Activated gamma-delta T cell treated with anti-CD3 and anti-CD28 coated beads, Interleukin-2, amount 50 U/mL, for 16 hours (primary cell): ENCODE measurements at places on chromosomes 4 and X.

DNA sequence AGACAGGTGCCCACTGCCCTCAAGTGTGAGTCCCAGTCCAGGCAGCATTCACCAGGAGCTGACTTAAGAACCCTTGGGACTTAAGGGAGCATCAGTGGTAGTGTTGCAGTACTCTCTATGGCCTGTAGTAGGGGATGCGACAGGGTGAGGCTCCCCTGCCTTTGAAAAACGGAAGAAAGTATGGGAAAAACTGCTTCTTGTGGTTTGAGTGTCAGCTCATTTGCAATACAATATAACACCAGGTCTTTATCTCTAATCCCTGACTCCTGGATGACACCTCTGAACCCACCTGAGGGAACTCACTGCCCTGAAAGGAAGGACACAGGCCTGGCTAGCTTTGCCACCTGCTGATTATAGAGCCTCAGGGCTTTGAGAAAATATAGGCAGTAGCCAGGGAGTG is 176.0 kb downstream of the SMARCA1 start:
- DNase-seq: no peak

DNA sequence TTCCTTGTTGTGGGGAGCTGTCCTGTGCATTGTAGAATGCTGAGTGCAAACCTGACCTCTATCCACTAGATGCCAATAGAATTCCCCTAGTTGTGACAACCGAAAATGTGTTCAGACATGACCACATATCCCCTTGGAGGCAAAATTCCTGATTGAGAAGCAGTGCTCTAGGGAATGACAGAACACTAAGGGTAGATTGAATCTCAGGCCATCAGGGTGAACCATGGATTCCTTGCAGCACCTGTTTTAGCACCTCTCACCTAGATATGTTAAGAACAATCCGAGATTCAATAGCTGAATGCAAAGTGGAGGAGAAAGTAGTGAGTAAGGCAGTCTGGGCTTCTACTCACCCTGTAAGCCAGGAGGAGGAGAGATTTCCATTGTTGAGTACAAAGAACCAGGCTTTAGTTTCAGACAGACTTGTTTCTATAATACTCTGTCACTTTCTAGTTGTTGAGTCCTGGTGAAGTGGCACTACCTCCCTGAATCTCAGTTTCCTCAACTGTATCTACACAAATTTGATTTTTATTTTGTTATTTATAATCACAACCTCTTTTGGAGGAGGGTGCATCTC is 111.0 kb upstream of the RAP2C start:
- DNase-seq: no peak

- no peak for DNase-seq
These were observed 561 bp downstream of the IRAK1 start for GRCh38 chrX:154019061-154019621.

GRCh38 chr4:22514001-22514400 is 1.9 kb downstream of the ADGRA3 start:
- DNase-seq: no peak

DNA sequence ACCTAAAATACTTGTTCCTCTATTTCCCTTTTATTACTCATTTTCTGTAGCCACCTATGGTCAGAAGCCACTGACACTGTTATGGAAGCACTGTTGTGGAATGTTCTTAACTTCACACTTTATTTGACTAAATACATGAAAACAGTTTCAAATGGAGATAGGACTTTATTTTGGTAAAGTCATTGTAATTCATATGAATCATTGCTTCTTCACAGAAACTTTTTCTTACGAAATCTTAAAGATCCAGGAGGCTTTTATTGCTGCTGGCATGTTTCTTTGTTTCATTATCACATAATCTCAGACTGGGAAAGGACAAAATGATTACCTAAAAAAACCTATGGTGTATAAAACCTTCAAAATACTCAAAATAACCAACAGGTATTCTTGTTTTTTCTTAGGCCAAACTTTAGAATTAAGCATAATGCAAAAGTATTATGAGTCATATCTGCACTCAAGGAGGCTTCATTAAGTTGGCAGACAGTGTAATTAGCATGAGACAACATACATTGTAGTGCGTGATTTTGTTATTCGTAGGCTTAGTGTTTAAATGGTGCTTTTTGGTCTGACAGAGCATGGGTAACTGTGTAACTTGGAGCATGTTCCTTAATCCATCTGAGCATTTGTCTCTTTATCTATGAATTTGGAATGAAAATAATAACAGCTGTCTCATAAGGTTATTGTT is 58.0 kb downstream of the SH3BGRL start:
- no peak for DNase-seq

GRCh38 chrX:106286053-106286650 is 118.0 kb downstream of the PWWP3B start:
- no peak for DNase-seq

- no peak for DNase-seq
These were observed 6.5 kb downstream of the ZNF185 start for GRCh38 chrX:152904151-152905080.

GRCh38 chr4:5238173-5238572 is 186.9 kb downstream of the STK32B start:
- no peak for DNase-seq

GRCh38 chr4:146762016-146762415 is 123.3 kb downstream of the POU4F2 start:
- no peak for DNase-seq

DNA sequence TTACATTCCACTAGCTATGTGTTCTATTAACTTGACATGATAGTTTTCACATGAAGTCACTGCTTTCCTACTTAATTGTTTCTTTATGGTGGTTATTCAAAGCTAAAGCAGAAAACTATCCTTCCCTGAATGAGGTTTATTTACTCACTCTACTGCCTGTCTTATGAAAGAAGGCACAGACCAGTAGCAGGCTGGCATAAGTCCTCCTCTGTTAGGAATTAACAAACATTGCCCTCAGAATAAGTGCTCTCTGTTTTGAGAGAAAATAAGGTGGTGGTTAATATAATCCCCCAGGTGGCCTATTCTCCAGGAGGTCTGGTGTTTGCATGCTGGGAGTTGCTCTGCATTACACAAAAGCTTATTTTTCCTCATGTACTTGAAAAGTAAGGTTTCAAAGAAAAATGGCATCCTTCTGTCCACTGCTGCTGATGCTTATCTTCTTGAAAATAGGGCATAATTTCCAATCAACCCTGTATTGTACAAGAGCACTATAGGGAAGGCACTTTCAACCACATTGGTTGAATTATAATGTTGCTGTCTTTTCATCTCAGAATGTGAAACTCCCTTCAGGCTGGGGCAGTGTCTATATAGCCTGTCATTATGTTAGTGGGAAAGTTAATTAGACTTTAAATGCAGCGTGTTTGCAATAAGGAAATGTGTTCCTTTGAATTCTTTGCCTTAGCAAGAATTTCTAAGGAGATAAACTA is 119.7 kb upstream of the TBC1D9 start:
- DNase-seq: no peak

DNA sequence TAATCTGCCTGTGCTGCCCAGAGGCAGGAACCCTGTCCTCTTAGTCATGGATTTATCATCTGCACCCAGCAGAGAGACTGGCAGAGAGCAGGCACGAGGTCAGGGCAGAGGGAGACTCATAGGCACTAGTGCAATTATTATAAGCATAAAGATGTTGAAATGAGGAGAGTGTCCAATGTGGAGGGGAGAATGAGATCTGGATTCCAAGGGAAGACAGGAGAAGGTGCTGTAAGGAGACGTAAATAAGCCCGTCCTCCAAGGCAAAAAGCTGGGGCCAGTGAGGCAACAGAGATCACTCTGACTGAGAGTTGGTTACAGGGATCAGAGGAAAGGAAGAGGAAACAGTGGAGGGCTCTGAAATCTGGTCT is 406.2 kb downstream of the MAPK10 start:
- DNase-seq: no peak

DNA sequence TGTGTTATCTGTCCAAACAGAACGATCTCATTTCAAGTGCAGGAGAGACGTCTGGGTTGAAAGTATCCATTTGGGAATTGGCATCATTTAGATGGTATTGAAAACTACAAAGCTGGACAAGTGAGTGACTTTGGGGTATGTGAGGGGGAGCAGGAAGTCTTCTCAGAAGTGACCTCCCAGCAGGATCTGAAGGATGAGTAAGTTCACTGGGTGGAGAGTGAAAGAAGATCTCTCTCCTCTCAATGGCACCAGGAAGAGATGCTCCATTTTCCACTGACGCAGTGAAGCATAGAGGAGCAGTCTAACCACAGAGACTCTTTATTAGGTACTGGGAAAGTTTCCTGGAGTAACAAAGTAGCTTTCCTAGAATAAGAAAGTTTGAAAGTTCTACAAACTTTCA is 161.0 kb downstream of the CPE start:
- no peak for DNase-seq

DNA sequence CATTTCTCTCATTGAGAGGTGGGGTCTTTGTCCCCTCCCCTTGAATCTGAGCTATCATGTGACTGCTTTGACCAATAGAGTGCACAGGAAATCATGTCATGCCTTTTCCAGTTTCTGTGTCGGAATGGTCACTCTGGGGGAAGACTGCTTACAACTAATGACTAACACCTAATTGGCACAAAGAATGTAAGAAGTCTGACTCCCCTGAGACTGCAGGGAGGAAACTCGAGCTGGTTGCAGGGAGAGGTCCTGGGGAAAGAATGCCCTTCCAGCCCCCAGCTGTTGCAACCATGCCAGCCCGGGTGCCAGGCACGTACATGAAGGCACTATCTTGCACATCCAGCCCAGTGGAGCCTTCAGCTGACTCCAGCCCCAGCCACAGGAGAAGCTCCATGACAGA is 254.2 kb downstream of the DHX15 start:
- DNase-seq: no peak

DNA sequence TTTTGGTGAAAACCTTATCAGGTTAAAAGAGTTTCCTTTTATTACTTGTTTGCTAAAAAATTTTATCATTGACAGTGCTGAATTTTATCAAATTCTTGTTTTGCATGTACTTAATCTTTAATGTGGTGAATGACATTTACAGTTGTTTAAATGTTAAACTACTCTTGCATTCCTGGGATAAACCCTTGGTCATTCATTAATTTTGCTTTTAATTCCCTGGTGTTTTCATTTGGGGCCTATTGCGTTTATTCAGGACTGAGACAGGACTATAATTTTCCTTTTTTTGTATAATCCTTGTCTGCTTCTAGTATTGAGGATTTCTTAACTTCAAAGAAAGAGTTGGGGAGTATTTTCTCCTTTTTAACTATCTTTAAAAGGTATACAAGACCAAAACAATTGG is 98.7 kb upstream of the TLL1 start:
- no peak for DNase-seq

- DNase-seq: no peak
These were observed 808.0 kb downstream of the PCDH19 start for GRCh38 chrX:99602107-99602506.

DNA sequence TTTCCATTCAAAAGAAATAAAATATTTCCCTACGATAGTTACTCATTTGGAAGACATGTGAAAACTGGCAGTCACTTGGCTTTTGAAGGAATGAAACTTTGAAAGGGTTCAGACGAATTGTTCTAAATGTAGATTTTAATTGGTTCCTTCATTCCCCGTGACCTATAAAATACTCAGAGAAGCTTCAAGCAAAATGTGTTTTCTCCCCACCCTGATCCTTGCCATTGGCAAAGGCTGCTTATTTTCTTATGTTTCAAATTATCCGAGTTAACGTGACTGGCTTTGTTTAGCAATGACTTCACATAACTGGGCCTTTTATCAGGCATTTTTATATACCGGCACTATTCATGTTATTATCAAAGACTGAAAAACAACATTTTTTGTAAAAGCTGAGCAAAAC is 204.1 kb upstream of the NEIL3 start:
- no peak for DNase-seq

DNA sequence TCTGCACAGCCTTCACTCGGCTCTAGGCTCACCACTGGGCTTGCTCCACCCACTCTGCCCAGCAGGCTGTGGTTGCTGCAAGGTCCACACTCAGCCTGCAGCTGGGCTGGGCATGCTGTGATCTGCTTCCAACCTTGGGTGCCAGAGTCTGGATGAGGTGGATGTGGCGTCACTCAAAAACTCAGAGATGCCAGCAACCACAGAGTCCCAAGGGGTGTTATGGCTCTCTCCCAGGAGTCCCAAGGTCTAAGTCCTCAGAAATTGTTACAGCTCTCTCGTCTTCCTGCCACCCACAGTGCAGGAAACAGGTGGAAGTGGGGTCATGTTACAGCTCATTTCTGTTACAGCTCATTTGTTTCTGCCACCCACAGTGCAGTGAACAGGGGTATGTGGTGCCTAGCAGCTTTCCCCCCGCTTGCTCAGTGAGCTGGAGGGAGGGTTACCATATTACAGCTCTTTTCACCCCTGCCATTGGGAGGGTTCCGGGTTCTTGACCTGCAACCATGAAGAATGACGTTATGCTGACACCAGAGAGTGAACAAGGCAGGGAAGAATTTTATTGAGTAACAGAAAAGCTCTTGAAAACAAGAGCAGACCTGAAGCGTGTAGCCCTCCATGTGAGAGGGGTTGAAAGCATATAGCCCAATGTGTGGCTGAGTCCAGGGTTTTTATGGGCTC is 893.9 kb downstream of the PCDH7 start:
- DNase-seq: no peak

DNA sequence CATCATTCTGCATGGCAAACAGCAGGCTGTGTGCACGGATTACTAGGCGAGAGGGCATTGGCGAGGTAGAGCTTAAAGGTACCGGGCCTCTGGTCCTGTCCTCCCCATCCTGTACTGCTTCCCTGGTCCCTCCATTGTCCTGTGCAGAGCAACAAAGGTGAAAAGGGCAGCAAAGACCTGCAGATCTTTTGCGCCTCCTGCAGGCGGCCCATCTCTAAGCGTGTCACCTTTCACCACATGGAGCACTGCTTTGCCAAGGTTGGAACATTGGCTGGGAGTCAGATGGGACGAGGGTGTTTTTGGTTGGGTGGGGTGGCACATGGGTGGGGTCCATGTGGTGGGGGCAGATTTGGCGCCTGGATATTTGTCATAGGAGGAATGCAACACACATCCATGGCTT is 64.7 kb upstream of the UXT start:
- no peak for DNase-seq
